SJCRH30 (cell line): ENCODE measurements at places on chromosomes 13 and 19. TPM values are rescaled to one million over a fixed set of nuclear protein-coding genes. Genes with fewer than 3 reads are reported as not detected.

CEACAM8 gene
- not detected in 2 replicates for total RNA-seq

DNA sequence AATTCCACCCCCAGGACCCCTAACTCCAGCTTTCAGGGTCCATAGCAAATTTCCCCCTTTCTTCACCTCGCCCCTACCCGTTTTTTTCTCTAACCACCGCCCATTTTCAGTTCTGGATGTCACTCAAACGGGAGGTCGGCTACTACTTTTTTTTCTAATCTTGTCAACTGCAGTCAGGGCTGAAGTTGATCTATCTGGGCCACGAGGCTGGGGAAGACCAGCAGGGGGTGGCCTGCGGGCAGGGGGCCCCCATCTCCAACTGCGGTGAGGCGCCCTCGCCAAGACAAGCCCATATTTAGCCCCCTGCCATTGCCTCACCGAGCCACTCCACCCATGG, 748 bp downstream of the LHFPL6 start:
- H3K4me1 ChIP-seq, result peaks cover 36% of the 10 kb centered on the region
- H3K27me3 ChIP-seq, result no peaks in the 10 kb centered on the region
- H3K27ac ChIP-seq, result peak overlapping the region; percentile 93
- H3K4me3 ChIP-seq, result peak overlapping the region; percentile 95
- DNase-seq, result no peak

DNA sequence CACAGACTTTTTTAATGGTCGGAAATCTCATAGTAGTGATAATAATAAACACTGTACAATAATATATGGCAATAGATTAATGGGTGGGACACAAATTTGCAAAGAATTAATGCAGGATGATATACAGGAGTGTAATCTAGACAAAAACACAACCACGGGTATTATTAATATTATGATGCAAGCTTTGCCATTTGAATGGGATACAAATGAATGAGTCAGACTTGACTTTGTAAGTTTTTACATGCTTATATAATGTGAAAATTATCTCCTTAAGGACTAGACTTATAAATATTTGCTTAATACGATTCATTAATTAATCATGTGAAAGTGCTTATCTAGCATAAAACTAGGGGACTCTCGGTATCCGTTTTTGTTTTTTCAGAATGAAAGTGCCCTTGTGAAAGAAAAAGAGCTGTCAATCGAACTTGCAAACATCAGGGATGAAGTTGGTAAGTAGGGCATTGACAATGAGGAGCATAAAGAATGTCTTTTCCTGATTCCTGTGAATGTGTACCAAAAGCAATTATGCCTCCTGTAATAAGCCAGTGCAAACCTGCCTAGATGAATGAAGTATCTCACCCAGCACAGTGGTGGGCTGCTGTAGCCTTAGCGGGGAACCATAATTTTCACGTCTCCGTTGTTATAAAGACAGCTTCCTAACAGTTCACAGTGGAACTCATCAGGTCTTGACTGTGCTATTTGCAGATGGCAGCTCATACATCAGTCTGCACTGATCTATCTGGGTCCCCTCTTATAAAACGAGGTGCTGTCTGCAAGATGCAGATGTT, 155.7 kb downstream of the SLC7A1 start:
- no peak overlapping the region for H3K4me3 ChIP-seq
- H3K36me3 ChIP-seq, result no peaks in the 10 kb centered on the region
- DNase-seq, result no peak
- H3K27me3 ChIP-seq, result no peaks in the 10 kb centered on the region

- no peaks in the 10 kb centered on the region for H3K4me1 ChIP-seq
- no peaks in the 10 kb centered on the region for H3K27me3 ChIP-seq
- H3K36me3 ChIP-seq, result no peaks in the 10 kb centered on the region
- DNase-seq, result no peak
- no peak overlapping the region for H3K4me3 ChIP-seq
Measured at GRCh38 chr13:71583581-71583980, 283.4 kb downstream of the DACH1 start.

DNA sequence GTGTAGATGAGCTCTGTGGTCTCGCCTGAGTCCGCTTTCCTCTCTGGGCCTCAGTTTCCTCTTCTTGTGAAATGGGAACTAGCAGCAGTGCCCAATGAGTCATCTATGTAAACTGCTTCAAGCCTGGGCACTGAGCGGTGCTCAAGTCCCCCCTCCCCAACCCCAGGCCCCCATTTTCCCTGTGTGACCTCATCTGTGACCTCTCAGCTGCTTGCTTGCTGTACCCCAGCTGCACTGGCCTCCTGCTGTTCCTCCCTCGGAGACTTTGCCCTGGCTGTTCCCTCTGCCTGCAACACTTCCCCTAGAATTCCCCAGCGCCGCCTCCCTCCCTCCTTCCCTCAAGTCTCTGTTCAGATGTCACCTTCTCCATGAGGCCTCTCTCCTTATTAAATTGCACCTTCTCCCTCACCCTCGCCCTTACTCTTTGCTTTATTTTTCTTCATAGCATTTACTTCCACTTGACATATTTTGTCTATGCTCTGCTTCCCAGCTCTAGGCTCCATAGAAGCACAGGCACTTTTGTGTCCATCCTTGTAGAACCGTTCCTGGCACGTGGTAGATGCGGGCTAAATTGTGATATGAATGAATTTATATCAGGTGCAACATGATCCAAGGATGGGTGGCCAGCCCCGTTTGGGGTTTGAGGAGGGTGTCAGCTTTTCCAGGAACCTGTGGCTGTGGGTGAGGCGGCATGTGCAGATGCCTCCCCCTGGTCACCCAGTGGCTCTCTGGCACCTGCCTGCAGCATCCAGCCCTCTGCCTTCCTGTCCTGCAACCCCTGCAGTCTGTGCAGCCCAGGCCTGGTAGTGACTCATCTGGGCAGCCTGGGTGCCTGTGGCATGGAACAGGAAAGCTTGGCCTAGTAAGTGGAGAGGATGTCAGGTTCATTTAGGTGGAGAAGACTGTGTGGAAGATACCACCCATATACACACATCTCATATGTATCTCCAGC, 26.3 kb downstream of the SIPA1L3 start:
- H3K36me3 ChIP-seq, result peaks cover 9% of the 10 kb centered on the region
- no peaks in the 10 kb centered on the region for H3K27me3 ChIP-seq
- peaks cover 15% of the 10 kb centered on the region; the same call in 1 of the 2 replicates for H3K4me1 ChIP-seq

DNA sequence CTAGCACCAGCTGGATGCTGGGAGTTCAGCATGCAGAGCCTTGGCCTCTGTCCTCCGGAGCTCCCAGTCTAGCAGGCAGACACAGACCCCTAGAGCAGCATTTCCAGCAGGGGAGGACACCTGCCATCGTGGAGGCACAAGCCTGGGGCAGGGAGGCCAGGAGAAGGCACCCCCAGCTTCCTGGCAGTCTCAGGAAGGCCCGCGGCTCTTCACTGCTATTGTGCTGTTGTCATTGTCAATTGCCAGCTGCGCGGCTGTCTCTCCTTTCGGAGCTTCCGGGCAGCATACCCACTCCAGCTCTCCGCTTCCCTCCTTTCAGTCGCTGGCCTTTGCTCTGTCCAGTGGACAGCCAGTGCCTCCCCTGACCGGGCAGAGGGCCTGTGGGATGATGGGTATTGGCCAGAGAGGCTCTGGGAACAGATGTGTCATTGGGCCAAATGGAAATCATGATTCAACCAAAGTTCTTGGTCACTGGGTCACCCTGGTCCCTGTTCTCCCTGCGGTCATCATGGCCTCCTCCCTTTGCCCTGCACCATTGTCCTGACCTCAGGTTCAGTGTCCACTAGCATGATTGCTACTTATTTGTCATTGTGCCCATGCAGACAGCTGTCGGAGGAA, 93.0 kb downstream of the SLC7A1 start:
- no peaks in the 10 kb centered on the region for H3K36me3 ChIP-seq
- H3K27me3 ChIP-seq, result no peaks in the 10 kb centered on the region
- no peak overlapping the region for H3K4me3 ChIP-seq
- peaks cover 48% of the 10 kb centered on the region for H3K4me1 ChIP-seq

DNA sequence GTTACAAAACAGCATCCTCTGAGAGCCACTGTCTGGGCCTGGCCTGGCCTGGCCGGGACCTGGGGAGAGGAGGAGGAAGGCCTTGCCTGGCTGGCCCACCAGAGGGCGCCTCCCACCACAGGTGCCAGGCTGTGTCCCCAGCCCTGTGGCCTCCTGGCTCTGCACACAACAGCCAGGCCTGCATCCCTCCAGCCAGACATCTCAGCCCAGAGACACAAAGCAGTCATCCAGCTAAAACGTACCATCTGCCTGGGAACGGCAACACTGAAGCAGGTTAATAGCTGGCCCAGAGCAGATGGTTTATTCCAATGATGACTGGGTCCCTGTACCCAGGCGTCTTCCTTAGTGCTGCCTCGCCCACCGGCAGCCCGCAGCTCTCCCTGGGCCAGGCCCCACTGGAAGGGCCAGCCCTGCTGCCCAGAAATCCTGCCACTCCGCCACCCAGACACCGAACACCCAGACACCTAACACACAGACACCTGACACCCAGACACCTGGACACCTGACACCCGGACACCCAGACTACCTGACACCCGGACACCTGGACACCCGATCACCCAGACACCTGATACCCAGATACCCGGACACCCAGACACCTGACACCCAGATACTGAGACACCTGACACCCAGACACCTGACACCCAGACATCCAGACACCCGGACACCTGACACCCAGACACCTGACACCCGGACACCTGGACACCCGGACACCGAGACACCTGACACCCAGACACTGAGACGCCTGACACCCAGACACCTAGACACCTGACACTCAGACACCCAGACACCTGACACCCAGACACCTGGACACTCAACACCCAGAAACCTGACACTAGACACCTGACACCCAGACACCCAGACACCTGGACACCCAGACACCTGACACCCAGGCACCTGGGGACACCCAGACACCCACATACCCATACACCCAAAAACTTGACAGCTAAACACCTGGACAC, 20.1 kb downstream of the C19orf12 start:
- no peaks in the 10 kb centered on the region for H3K4me1 ChIP-seq
- peak; percentile 87 for DNase-seq
- no peaks in the 10 kb centered on the region for H3K27me3 ChIP-seq
- no peak overlapping the region for H3K4me3 ChIP-seq

DNA sequence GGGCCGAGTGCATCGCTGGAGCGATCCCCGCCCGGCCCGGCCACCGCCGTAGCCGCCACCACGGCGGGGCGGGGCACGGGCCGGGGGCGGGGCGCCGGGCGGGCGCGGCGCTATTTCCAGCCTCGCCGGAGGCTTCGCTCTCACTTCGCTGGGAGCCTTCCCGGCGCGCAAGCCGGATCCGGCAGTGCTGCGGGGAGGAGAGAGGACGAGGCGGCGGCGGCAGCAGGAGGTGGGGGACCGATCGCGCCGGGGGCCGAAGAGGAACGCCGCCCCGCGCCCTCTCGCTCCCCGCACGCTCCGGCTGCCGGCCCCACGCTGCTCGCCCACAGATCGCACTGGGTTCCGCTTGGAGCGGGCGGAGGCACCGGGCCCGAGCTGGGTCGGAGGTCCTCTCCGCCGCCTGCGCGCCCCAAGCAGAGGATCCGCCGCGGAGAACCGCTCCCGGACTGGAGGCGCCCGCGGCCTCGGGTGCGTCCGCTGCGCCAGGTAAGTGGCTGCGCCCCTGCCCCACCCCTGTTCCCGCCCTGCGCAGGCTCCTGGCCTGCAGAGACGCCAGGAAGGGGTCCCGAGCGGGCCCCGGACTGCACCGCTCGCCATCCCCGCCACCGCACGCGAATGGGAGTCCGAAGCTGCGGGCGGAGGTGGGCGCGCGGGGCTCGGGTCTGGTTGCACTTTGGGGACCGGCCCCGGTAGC, at the start of gene CHST8:
Gene CHST8, plus strand, starts transcription at position 143 of the 694 bp plus-strand sequence. CDS start 67,309 bp downstream, outside the sequence.
- no peak within 1 kb of the TSS for H3K27ac ChIP-seq
- peak; percentile 84 for DNase-seq
- peaks cover 11% of the 10 kb centered on the region; the same call in 1 of the 2 replicates for H3K4me1 ChIP-seq
- H3K27me3 ChIP-seq, result peaks cover 11% of the 10 kb centered on the region
- peak within 1 kb of the TSS; percentile 91 for H3K4me3 ChIP-seq

GRCh38 chr19:21362291-21362690, 3.5 kb downstream of the ZNF738 start:
- H3K4me3 ChIP-seq, result no peak overlapping the region
- H3K27ac ChIP-seq, result no peak overlapping the region
- H3K27me3 ChIP-seq, result no peaks in the 10 kb centered on the region
- peaks cover 66% of the 10 kb centered on the region for H3K36me3 ChIP-seq
- DNase-seq, result no peak
- no peaks in the 10 kb centered on the region for H3K4me1 ChIP-seq

DNA sequence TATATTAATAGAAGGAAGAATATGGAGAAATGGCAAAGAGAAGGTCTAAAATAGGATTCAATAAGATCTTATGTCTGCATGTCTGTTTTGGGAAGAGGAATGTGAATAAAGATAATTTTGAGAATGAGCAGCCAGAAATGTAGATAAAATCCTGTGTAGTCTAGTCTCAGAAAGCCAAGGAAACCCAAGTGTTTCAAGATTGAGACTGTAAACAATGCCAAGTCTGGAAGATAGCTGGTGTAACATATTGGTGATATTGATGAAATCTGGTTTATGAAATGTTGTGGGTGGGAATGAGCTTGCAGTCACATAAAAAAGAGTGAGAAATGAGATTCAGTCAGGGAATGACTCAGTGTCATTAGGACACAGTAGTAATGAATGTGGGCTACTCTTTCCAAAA, 1180.3 kb upstream of the PCDH20 start:
- H3K27ac ChIP-seq, result no peak overlapping the region
- no peaks in the 10 kb centered on the region for H3K27me3 ChIP-seq
- no peak for DNase-seq
- no peaks in the 10 kb centered on the region for H3K4me1 ChIP-seq
- H3K36me3 ChIP-seq, result no peaks in the 10 kb centered on the region

DNA sequence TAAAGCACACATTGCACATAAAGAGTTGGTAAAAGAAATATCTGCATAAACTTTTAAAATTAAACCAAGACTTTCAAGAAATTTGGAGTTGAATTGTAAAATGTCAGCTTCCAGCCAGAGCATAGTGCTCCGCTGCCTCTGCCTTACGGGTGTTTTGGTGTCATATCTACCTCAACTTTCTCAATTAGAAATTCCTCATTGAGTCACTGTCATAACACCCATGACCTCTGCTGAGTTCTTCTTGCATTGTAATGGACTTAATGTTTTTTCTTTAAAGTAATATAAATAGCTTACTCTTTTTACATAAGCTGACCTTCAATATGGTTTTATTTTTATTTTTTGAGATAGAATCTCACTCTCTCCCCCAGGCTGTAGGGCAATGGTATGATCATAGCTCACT, 551.0 kb upstream of the NBEA start:
- no peak overlapping the region for H3K4me3 ChIP-seq
- DNase-seq, result no peak
- H3K4me1 ChIP-seq, result no peaks in the 10 kb centered on the region
- no peaks in the 10 kb centered on the region for H3K36me3 ChIP-seq
- H3K27ac ChIP-seq, result no peak overlapping the region
- H3K27me3 ChIP-seq, result no peaks in the 10 kb centered on the region

- no peak overlapping the region for H3K4me3 ChIP-seq
- H3K27me3 ChIP-seq, result no peaks in the 10 kb centered on the region
- DNase-seq, result no peak
- H3K27ac ChIP-seq, result no peak overlapping the region
- H3K36me3 ChIP-seq, result no peaks in the 10 kb centered on the region
Measured at GRCh38 chr19:11465600-11465999, 15.2 kb downstream of the ELAVL3 start.

GRCh38 chr19:6604906-6605305, 14.0 kb upstream of the CD70 start:
- H3K4me3 ChIP-seq, result no peak overlapping the region
- H3K36me3 ChIP-seq, result no peaks in the 10 kb centered on the region
- DNase-seq, result no peak
- no peaks in the 10 kb centered on the region for H3K27me3 ChIP-seq
- H3K4me1 ChIP-seq, result no peaks in the 10 kb centered on the region

- H3K27me3 ChIP-seq, result no peaks in the 10 kb centered on the region
- H3K36me3 ChIP-seq, result no peaks in the 10 kb centered on the region
- H3K27ac ChIP-seq, result peak overlapping the region; percentile 48
- peaks cover 27% of the 10 kb centered on the region for H3K4me1 ChIP-seq
- peak; percentile 26 for DNase-seq
Measured at GRCh38 chr13:35838356-35838755, 292.8 kb downstream of the DCLK1 start.

- H3K27me3 ChIP-seq, result no peaks in the 10 kb centered on the region
- H3K27ac ChIP-seq, result no peak overlapping the region
- no peak for DNase-seq
- no peak overlapping the region for H3K4me3 ChIP-seq
- no peaks in the 10 kb centered on the region for H3K36me3 ChIP-seq
Measured at GRCh38 chr13:31322702-31323405, 123.1 kb downstream of the B3GLCT start.
